H4 (cell line): ENCODE measurements at places on chromosomes 3 and 15. TPM values are rescaled to one million over a fixed set of nuclear protein-coding genes. Genes with fewer than 3 reads are reported as not detected.

The UPK1B gene
- not detected in 2 replicates for total RNA-seq

DNA sequence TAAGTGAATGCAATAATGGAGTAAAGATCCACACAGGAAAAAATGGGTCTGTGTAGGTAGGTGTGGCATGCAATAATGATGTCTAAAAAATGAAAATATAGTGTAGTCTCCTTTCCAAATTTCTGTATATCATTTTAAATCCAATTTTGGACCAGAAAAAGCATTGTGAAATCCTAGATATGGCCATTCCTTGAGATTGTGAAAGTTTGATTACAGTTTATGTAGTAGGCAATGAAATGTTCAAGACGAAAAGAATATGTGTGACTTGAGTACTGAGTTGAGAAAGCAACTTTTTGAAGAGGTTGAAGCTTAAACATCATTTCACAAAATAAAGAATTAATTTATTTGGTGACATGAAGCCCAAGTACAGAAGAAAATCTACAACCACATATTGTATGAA is 698.7 kb downstream of the EPHA3 start:
- DNase-seq = no peak

- DNase-seq = no peak
Measured at GRCh38 chr3:140827894-140828293, 113.7 kb upstream of the SLC25A36 start.

GRCh38 chr15:21268436-21268940 is 171.8 kb downstream of the POTEB3 start:
- peak; percentile 0 for DNase-seq

- no peak for DNase-seq
Measured at GRCh38 chr3:183239046-183239445, 14.0 kb upstream of the B3GNT5 start.

DNA sequence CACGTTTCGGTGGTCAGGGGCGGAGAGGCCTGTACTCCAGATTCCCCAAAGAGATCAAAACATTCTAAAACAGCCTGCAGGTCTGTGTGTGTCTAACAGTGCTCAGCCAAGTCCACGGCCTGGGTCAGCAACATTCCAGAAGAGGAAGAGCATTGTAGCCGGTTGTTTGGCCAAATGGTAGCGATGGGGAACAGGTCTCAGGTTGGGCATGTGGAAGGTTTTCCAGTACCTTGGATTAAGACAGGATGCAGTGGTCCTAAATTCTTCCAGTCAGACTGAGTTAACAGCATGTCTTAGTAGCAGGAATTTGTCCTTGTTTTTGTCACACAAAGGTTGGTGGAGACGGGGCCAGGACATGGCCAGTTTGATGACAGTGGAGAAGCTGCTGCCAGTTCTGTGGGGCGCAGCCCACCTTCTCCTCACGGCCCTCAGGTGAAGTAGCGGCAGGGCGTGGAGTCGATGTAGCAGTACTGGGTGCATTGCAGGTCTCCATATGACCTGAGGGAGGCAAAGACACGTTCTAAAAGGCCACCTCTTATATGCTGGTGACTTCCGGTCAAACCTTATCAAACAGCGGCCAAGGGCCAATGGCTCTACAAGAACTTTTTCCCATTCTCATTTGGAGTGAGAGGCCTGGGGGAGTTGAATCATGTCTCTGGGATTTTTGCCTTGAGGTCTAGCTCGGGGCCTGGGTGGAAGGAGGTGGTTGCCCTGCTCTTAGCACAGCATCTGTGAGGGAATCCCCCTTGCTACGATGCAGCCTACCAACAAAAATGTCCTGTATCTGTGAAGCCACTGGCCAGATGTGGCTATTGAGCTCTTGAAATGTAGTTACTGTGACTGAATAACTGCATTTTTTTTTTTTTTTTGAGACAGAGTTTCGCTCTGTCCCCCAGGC is 24.1 kb downstream of the EAF1 start:
- DNase-seq = no peak

The GOLGA8G gene
- total RNA-seq = 0.16 TPM in 1 of 2 replicates, not detected in the other

- DNase-seq = no peak
Measured at GRCh38 chr3:143895805-143896204, 47.5 kb upstream of the SLC9A9 start.

The RPL14 gene
- 334 TPM in 2 replicates for total RNA-seq

- DNase-seq = no peak
Measured at GRCh38 chr3:59774000-59774399, 724.2 kb upstream of the CFAP20DC start.

GRCh38 chr15:67744331-67745072 is 80.8 kb upstream of the SKOR1 start:
- no peak for DNase-seq

The MEIS2 gene
- total RNA-seq = 13.0 and 28.0 TPM in 2 replicates

GRCh38 chr3:98885851-98886250 is 15.6 kb downstream of the DCBLD2 start:
- no peak for DNase-seq

The GOLGA6L7 gene
- total RNA-seq = not detected in 2 replicates

DNA sequence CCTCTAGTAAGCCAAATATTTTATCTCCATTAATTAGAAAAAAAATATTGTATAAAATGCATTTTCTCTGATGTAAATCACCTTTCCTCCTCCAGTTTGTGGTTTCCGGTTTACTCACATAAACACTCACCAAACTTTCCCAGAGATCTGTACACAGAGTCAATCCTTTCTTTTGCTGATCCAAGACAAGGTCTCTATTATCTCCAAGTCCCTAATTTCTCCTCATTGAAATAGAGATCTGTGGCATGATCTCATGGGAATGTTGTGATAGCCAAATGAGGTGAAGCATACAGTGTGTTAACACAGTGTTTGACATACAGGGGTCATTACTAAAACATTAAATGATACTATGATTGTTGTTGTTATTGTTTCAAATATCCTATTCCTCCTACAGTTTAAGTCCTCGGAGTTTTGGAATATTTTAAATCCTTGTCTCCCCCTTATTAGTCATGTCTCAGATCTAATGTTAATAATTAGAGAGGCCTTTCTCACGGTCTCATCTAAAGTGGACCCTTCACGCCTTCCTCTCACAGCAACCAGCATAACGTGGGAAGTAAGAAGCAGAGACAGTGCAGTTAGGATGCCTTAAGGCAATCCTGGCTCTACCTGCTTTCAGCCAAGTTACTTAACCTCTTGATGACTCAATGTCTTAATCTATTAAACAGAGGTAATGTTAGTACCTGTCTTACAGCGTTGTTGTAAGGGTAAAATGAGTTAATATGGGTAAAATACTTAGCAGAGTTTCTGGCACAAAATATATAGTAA is 333.3 kb downstream of the GRM7 start:
- DNase-seq = no peak

The DNASE1L3 gene
- total RNA-seq = not detected in 2 replicates

DNA sequence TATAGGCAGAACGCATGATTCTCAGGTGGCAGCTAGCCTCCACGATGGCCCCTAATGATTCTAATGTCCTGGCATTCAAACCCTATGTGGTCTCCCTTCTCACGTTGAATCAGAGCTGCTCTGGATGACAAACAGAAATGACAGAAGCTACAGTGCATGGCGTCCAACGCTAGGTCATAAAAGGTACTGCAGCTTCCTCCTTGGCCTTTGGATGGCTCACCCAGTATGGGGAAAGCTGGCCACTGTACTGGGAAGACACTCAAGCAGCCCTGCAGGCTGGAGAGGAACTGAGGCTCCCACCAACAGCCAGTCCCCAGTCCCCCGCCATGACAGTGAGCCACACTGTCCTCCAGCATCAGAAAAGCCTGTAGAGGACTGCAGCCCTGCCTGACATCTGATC is 286.3 kb downstream of the FAM43A start:
- DNase-seq = no peak

DNA sequence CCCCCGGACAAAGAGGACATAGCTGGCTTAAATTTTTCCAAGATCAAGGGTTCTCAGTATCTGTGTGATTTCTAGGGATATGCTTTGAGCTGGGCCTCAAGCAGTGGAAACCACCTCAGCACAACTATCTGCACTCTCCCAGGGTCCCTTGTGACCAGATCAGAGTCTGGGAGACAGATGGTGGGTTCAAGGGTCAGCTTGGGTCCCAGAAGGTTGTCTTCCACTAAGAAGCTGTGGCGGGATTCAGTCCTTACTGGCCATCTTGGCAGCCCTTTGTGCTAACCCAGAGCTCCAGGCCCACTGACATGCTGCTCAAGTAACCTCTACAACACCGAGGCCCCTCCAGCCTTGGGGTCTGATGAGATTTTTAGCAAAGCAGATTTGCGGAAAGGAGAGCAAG is 2.7 kb downstream of the INSYN1 start:
- no peak for DNase-seq

The PCYT1A gene
- 74.3 and 87.9 TPM in 2 replicates for total RNA-seq

GRCh38 chr15:63628123-63628822 is 31.1 kb downstream of the FBXL22 start:
- DNase-seq = no peak

DNA sequence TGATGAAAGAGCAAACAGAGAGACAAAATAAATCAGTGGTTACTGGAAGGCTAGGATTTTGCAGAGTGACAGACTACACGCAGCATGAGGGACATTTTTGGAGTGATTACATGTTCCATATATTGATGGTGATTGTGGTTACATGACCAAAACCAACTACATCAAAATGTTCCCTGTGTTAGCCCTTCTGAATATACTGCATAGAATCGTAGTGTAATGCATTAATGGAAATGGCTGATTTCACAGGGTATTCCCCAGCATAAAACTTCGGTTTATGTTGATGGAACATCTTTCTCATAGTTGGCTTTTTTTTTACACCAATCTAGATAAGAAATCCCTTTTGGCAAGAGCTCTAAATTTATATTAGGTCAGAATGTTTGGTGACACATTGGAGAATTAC is 191.3 kb upstream of the CMC1 start:
- DNase-seq = no peak

- DNase-seq = no peak
Measured at GRCh38 chr3:30690199-30690598, 83.8 kb downstream of the TGFBR2 start.

The RBPMS2 gene
- 0.48 TPM in 1 of 2 replicates, not detected in the other for total RNA-seq

The PTX3 gene
- 0.99 and 1.5 TPM in 2 replicates for total RNA-seq

GRCh38 chr3:59185591-59186369 is 136.0 kb upstream of the CFAP20DC start:
- no peak for DNase-seq

DNA sequence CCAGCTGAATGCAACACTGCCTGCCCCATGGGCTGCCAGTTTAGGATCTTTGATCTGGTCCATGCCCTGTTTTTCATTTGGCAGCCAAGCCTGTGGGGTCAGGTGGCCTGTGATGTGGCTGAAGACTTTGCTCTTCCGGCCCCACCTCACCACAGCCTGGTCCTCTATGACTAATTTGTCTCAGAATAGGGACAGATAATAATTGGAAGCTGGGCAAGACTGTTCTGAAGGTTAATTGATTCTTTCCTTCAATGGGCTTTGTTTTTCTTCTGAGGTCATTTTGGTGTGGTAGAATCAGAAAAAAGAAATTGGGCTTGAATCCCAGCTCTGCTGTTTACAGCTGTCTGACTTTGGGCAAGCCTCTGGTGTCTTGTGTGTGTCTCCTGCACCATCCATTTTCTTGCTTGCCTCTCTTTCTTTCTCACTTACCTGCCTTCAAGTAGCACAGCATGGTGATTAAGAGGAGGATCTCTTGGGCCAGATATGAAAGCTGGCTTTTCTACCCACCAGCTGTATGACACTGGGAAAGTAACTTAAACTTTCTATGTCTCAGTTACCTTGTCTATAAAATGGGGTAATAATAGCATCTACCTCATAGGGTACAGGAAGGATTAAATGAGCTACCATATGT is 24.2 kb downstream of the ABHD2 start:
- no peak for DNase-seq
